ENCODE measurements at places on chromosomes 4 and X. TPM values are rescaled to one million over a fixed set of nuclear protein-coding genes. Genes with fewer than 3 reads are reported as not detected.

- H3K4me3 ChIP-seq = no peak overlapping the region
- no peaks in the 10 kb centered on the region for H3K4me1 ChIP-seq
- peak; percentile 43 for DNase-seq
- no peaks in the 10 kb centered on the region for H3K36me3 ChIP-seq
These were observed 26.1 kb downstream of the LAMTOR3 start for GRCh38 chr4:99868126-99868596.

PLXNB3 gene
- total RNA-seq = 1.0 TPM

DNA sequence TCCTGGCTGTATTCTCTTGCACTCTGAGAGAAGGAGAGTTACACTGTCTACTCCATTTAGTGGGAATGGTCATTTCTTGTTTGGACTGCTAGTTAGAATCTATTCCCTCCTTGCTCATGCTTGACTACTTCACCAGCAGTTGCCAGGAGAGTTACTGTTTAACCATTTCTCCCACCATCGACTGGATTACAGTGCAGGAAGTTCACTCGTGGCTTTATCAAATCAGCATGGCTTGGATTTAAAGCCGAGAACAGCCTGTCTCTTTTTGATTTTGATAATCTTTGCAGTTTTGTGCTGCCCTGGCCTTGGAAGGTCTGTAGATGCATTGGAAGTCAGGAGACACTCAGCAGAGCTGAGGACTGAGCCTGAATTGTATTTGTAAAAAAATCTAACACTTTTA lies 3.2 kb downstream of the GBA3 start:
- DNase-seq = no peak
- no peak overlapping the region for H3K27ac ChIP-seq
- no peak overlapping the region for H3K4me3 ChIP-seq

MAGED1 gene
- total RNA-seq = 72.0 TPM

DNA sequence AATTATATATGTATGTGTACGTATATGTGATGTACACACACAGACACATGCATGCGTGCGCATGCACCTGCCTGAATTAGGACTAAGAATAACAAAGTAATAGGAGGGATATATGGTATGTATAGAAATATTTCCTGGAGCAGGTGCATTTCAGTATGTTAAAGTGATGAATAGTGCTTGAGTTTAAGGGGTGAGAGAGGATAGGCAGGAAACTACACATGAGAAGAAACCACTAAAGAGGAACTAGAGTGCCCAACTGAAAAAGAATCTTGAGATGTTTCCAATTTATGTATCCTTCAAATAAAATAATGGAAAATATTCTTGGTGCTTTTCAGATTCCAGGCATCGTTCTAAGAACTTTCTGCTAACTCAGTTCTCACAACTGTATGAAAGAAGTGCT lies 52.6 kb upstream of the UNC5C start:
- H3K36me3 ChIP-seq = no peaks in the 10 kb centered on the region
- no peak for DNase-seq

GRCh38 chr4:141815646-141816045 lies 179.3 kb downstream of the IL15 start:
- no peaks in the 10 kb centered on the region for H3K4me1 ChIP-seq
- no peaks in the 10 kb centered on the region for H3K36me3 ChIP-seq
- no peaks in the 10 kb centered on the region for H3K27me3 ChIP-seq
- no peak overlapping the region for H3K27ac ChIP-seq

DNA sequence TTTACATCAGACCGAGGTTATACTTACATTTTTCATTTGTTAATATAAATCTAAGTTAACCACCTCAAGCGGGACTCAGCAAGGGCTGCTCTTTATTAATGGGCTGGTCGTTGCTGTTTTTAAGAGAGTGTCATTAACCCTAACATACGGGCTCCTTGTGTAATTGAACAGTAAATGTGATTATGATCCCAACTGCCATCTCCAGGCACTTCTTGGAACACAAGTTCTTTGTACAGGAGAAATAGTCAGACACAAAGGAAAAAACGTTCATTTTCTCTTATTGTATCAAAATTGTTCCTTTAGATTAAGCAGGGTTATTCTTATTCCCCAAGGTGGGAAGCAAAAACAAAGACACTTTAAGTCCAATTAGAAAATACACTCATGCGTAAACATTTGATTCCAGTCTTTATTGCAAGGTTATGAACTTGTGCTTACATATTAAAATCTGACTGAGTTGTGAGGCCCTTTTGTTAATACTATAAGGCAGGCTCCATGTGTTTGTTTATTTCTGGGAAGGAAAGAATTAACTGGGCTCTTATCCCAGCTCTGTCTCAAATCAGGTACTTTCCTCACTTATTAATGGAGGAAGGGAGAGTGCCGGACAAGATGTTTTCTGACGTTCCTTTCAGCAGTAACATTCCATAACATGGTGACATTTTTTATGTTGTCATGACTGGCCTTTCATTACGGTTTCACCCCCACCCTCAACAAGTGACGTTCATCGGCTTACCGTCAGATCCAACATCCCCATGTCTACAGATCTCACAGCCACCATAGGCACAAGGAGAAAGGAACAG lies 95.9 kb downstream of the RASL11B start:
- H3K36me3 ChIP-seq = no peaks in the 10 kb centered on the region
- DNase-seq = peak; percentile 61
- peak overlapping the region; percentile 25 for H3K27ac ChIP-seq
- H3K4me3 ChIP-seq = no peak overlapping the region

DNA sequence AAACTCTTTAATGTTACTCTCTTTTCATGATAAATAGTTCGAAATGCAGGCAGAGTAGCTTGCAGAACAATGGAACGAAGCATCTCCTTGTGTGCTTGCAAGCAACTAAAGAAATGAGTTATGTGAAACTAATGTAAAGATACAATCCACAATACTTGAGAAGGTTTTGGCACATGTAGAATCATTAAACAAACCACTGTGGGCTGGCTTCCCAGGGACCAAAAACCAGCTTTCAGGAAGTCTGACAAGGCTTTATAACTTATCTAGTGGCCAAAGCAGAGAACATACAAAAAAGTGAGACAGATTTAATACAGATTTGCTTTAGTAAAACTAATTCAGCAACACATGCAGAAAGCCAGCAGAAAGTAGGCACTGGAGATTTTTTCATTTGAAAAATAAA lies 1673.8 kb upstream of the AGA start:
- no peak overlapping the region for H3K27ac ChIP-seq
- peak; percentile 77 for DNase-seq
- H3K4me3 ChIP-seq = no peak overlapping the region
- H3K4me1 ChIP-seq = no peaks in the 10 kb centered on the region

DNA sequence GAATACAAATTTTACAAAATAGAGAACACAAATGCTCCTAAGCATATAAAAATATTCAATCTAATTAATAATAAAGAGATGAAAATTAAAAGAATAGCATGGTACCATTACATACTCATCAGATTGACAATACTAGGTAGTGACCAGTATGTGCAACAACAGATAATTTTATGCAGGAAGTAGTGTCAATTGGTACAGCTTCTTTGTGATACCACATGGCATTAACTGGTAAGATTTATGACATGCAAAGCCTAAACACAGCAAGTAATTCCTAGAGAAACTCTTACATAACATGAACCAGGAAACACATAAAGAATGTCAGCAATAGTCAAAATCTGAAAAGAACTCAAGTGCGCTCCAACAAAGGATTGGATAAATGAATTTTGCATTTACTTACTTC lies 26.3 kb downstream of the CXCL2 start:
- no peak for DNase-seq
- no peak overlapping the region for H3K4me3 ChIP-seq
- no peaks in the 10 kb centered on the region for H3K4me1 ChIP-seq
- no peak overlapping the region for H3K27ac ChIP-seq
- no peaks in the 10 kb centered on the region for H3K27me3 ChIP-seq

DNA sequence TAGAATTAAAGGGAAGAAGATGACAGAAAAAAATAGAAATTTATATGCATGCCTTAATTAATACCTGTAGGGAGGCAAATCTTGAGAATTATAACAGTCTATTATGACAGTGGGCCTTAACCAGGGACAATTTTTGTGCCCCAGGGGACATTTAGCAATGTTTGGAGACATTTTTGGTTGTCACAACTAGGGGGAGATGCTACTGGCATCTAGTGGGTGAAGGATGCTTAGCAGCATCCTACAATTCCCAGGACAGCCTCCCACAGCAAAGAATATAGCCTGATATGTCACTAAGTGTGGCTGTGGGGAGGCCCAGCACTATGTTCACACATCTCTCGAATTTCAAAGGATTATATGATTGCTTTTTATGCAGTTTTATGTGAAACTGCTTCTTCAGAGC lies 10.5 kb downstream of the GPR82 start:
- no peaks in the 10 kb centered on the region for H3K36me3 ChIP-seq
- H3K27ac ChIP-seq = no peak overlapping the region
- no peaks in the 10 kb centered on the region for H3K4me1 ChIP-seq
- no peak overlapping the region for H3K4me3 ChIP-seq

- H3K27me3 ChIP-seq = no peaks in the 10 kb centered on the region
- peak; percentile 39 for DNase-seq
- H3K4me3 ChIP-seq = no peak overlapping the region
- H3K4me1 ChIP-seq = peaks cover 6% of the 10 kb centered on the region
These were observed 118.2 kb downstream of the PPP3CA start for GRCh38 chr4:101229116-101229515.

GRCh38 chr4:26196567-26196966 lies 124.2 kb upstream of the RBPJ start:
- H3K36me3 ChIP-seq = no peaks in the 10 kb centered on the region
- H3K4me3 ChIP-seq = no peak overlapping the region
- peaks cover 12% of the 10 kb centered on the region for H3K4me1 ChIP-seq
- no peak for DNase-seq
- H3K27ac ChIP-seq = peak overlapping the region; percentile 81
- no peaks in the 10 kb centered on the region for H3K27me3 ChIP-seq

GRCh38 chr4:169133932-169134331 lies 123.9 kb upstream of the CBR4 start:
- no peaks in the 10 kb centered on the region for H3K4me1 ChIP-seq
- no peak overlapping the region for H3K27ac ChIP-seq
- H3K36me3 ChIP-seq = peaks cover 8% of the 10 kb centered on the region
- H3K27me3 ChIP-seq = no peaks in the 10 kb centered on the region

- no peak for DNase-seq
- no peaks in the 10 kb centered on the region for H3K27me3 ChIP-seq
- no peaks in the 10 kb centered on the region for H3K4me1 ChIP-seq
- no peak overlapping the region for H3K27ac ChIP-seq
- H3K4me3 ChIP-seq = no peak overlapping the region
These were observed 67.5 kb downstream of the PRR32 start for GRCh38 chrX:126886997-126887396.

DNA sequence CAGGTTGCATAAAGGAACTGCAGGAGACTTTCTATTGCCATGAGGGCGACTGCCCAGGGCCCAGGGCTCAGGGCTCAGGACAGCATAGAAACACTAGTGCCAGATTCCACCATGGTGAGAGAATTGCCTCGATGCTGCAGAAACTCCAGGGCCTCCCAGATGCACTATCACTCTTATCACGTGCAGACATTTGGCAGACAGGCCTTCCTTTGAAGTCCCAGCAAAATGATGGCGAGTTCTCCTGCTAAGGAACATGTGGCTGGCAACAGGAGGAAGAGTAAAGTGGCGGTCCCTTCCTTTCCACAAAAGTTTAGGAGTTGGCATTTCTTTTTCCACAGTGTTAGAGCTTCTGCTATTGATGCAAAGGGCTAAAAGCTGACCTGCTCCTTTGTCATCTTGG lies 214.0 kb upstream of the LNX1 start:
- no peak for DNase-seq
- H3K27me3 ChIP-seq = no peaks in the 10 kb centered on the region
- no peak overlapping the region for H3K4me3 ChIP-seq

DNA sequence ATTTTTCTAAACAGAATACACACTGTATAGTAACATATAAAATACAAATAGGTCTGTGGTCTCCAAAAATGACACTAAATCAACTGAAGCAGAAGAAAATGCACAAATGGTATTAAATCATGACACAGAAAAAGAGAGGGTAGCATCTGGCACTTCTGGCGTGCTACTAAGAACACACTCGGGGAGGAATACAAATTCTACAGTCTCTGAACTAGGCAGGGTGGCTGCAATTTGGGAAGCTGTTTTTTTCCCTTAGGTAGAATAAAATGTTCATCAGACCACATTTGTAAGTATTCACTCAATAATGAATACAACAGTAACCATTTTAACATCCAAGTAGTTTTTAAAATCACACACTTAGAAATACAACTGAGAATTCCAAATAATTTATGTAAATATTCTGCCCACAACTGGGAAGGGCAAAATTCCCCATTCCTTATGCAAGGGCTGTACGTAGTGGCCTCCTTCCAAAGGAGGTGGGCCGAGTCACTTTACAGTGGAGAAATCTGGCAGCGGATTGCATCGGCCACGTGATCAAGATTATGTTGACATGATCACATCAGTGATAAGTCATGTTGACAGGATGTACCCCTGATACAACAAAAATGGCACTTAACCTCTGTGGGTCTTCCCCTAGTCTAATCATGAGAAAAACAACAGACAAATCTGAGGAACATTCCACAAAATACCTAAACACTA lies 101.1 kb downstream of the TSPAN5 start:
- no peaks in the 10 kb centered on the region for H3K27me3 ChIP-seq
- H3K36me3 ChIP-seq = no peaks in the 10 kb centered on the region
- DNase-seq = peak; percentile 80

GRCh38 chr4:157895205-157895604 lies 277.6 kb downstream of the GASK1B start:
- no peak overlapping the region for H3K4me3 ChIP-seq
- DNase-seq = no peak
- no peaks in the 10 kb centered on the region for H3K4me1 ChIP-seq

GRCh38 chrX:9873952-9874351 lies 87.7 kb downstream of the SHROOM2 start:
- no peaks in the 10 kb centered on the region for H3K36me3 ChIP-seq
- H3K27ac ChIP-seq = no peak overlapping the region
- DNase-seq = peak; percentile 47
- no peaks in the 10 kb centered on the region for H3K27me3 ChIP-seq
- no peaks in the 10 kb centered on the region for H3K4me1 ChIP-seq

GRCh38 chrX:130916636-130917422 lies 13.8 kb upstream of the ENOX2 start:
- H3K4me3 ChIP-seq = no peak overlapping the region
- peak; percentile 67 for DNase-seq
- no peak overlapping the region for H3K27ac ChIP-seq
- no peaks in the 10 kb centered on the region for H3K36me3 ChIP-seq
- H3K4me1 ChIP-seq = no peaks in the 10 kb centered on the region

GUCY1A1 gene
- total RNA-seq = 23.4 TPM

GRCh38 chr4:182483685-182484084 lies 240.5 kb downstream of the TENM3 start:
- no peak overlapping the region for H3K27ac ChIP-seq
- no peak overlapping the region for H3K4me3 ChIP-seq
- DNase-seq = no peak
